ENCODE measurements at places on chromosomes 2 and 18.

- DNase-seq = peak; percentile 96
Measured at GRCh38 chr2:37561615-37562569, 109.5 kb downstream of the CDC42EP3 start.

DNA sequence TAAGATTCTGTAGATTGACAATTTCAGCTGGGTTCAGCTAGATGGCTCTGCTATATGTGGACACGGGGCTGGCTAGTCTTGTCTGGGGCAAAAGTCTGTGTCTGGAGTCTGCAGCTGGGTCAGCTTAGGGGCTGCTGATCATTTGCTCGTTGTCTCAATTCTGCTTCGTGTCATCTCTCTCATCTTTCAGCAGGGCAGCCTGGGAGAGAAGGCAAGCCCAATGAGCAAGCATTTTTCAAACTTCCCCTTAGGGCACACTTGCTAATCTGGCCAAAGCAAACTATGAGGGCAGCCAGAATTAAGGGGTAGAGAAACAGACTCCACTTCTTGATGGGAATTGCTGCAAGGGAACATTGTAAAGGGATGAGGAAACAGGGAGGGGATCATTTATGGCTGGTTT lies 462.6 kb downstream of the SLC4A3 start:
- DNase-seq = no peak

DNA sequence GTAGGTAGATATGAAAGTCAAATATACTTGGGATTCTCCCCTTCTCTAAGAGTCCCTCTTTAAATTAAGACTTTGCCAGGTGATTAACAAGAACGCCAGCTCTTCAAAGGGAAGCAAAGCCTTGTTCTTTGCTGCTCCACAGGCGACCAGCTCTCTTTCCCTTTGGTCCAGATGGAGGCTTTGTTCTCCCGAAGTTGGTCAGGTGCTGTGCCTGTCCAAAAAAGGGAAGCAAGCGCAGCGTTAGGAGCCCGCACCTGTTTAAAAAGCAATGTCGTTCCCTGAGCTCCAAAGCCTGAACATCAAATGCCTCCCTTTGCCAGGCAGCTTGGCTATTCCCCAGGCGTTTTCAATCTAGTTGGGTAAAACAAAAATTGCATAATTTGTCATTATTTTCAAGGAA lies 1913.1 kb upstream of the PIK3C3 start:
- no peak for DNase-seq

DNA sequence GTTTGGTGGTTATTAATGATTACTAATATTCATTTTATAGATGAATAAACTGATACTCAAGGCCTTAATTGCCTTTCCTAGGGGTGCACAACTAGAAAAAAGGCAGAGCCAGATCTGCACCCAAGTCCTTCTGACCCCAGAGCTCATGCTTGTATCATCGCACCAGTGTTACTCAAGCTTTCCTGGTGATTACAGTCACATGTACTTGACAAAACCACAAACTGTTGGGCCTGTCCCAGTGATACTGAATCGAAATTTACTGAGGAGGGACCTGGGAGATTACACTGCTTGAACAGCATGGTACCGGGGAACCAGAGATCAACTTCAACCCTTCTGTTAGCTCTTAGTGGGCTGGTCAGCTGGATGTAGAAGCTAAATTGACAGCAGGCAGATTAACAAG lies 33.7 kb downstream of the FASTKD2 start:
- peak; percentile 18 for DNase-seq

GRCh38 chr18:79275461-79275860 lies 120.3 kb upstream of the NFATC1 start:
- no peak for DNase-seq

- DNase-seq = no peak
Measured at GRCh38 chr2:168478206-168478605, 22.1 kb downstream of the CERS6 start.

GRCh38 chr2:102540882-102541281 lies 67.9 kb downstream of the SLC9A4 start:
- DNase-seq = no peak

DNA sequence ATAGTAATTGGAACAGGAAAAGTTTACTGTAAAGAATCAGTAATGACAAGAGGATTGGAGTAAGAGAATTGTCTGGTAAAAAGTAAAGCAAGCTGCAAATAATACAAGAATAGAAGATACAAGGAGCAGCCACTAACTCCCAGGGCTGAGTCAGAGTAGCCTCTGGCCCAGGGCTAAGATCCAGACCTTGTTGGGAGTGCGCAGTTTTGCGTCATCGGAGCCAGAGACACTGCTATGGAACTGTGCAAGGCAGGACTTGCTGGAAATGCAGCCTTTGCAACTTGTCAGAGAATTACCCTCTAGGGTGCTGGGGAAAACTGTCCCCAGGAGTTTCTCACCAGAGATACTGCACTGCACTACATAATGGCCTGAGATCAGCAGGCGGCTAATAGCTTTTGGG lies 135.2 kb downstream of the NYAP2 start:
- DNase-seq = no peak

- no peak for DNase-seq
Measured at GRCh38 chr2:20145497-20146193, 79.3 kb downstream of the SDC1 start.

DNA sequence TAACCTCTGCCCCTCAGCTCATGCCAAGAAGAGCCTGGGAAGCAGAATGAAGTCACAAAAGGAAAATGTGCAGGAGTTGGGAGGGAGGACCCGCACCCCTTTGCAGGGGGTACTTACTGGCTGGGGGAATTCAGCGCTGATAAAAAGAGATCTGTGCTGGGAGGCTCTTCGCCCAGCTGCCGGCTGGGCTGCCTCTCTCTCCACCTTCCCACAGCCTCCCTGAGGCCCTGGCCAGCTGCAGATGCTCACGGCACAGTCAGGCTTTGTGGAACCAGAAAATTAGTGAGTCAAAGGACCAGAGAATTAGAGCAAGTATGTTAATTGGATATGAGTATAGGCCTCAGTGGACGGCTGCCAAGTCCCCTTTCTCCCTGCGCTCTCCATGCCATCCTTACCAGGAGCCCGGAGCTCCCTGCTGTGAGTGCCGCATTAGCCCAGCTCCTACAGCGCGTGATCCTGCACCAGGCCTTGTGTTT lies 181.7 kb upstream of the SH3BP4 start:
- DNase-seq = no peak

DNA sequence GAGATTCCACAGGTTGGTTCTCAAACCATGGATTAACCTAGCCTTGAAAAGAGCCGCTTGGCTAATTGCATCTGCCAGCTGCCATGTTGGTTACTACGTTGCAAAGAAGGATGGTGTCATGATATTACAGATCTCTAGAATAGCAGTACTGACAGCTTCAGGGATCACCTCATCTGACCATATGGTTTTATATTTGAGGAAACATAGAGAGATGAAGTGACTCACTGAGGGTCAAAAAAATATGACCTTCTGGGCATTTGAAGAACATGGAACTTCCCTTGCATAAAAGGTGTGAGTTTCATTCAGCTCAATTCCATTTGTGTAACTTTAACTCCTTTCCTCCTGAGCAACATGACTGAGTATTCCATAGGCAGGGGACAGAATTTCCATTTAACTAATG lies 242.3 kb downstream of the SETBP1 start:
- peak; percentile 20 for DNase-seq

Data from HT1080 (cell line).